Adipose tissue (tissue), 3 donors: ENCODE measurements at places on chromosomes 2 and 18. TPM values are rescaled to one million over a fixed set of nuclear protein-coding genes. Genes with fewer than 3 reads are reported as not detected.

NEB gene
- 0.42 TPM for polyA plus RNA-seq

CFAP53 gene
- polyA plus RNA-seq: 0.04 TPM

MATN3 gene
- 1.1 TPM for polyA plus RNA-seq

UGT1A10 gene
- not detected for polyA plus RNA-seq

DNAJC5G gene
- polyA plus RNA-seq: not detected

CTLA4 gene
- 0.43 TPM for polyA plus RNA-seq

XIRP2 gene
- 0.45 TPM for polyA plus RNA-seq

MRO gene
- polyA plus RNA-seq: 0.85 TPM

BCL2L11 gene
- polyA plus RNA-seq: 4.7 TPM

CAVIN2 gene
- polyA plus RNA-seq: 47.9 TPM

CXCR1 gene
- 0.09 TPM for polyA plus RNA-seq

RTP5 gene
- 0.10 TPM for polyA plus RNA-seq

SMCHD1 gene
- polyA plus RNA-seq: 13.6 TPM

PRSS56 gene
- not detected for polyA plus RNA-seq

FBLN7 gene
- polyA plus RNA-seq: 7.1 TPM

SRD5A2 gene
- polyA plus RNA-seq: not detected

CAPN14 gene
- polyA plus RNA-seq: not detected

SULT1C4 gene
- polyA plus RNA-seq: 2.2 TPM

CREG2 gene
- not detected for polyA plus RNA-seq

ITGAV gene
- polyA plus RNA-seq: 16.6 TPM

LRP1B gene
- 2.2 TPM for polyA plus RNA-seq

GALR1 gene
- polyA plus RNA-seq: not detected

ARHGEF4 gene
- polyA plus RNA-seq: 8.9 TPM

ATP8B1 gene
- 7.8 TPM for polyA plus RNA-seq

CCDC102B gene
- 0.75 TPM for polyA plus RNA-seq

STARD6 gene
- polyA plus RNA-seq: not detected

HOXD12 gene
- not detected for polyA plus RNA-seq

MYO7B gene
- 0.40 TPM for polyA plus RNA-seq

UGT1A8 gene
- not detected for polyA plus RNA-seq

VPS54 gene
- polyA plus RNA-seq: 17.0 TPM

ANKRD30B gene
- 0.06 TPM for polyA plus RNA-seq

MC2R gene
- not detected for polyA plus RNA-seq

PRPF40A gene
- polyA plus RNA-seq: 16.8 TPM

PFN4 gene
- polyA plus RNA-seq: 0.46 TPM

TTR gene
- 2.2 TPM for polyA plus RNA-seq

DNER gene
- 1.4 TPM for polyA plus RNA-seq

SDC1 gene
- polyA plus RNA-seq: 1.5 TPM

POTEI gene
- polyA plus RNA-seq: under 0.01 TPM

TGFBRAP1 gene
- 9.4 TPM for polyA plus RNA-seq

C2orf80 gene
- polyA plus RNA-seq: not detected

VIT gene
- 10.2 TPM for polyA plus RNA-seq

LRRC30 gene
- polyA plus RNA-seq: not detected

EML6 gene
- 0.85 TPM for polyA plus RNA-seq

PDE1A gene
- polyA plus RNA-seq: 27.3 TPM

CTAGE1 gene
- not detected for polyA plus RNA-seq

LCT gene
- polyA plus RNA-seq: 0.02 TPM

SERPINB10 gene
- 0.27 TPM for polyA plus RNA-seq

SLC5A6 gene
- 33.4 TPM for polyA plus RNA-seq

TDRD15 gene
- polyA plus RNA-seq: not detected

SKOR2 gene
- not detected for polyA plus RNA-seq

TMEM169 gene
- 0.28 TPM for polyA plus RNA-seq
